ENCODE measurements at places on chromosomes 6 and 20.

GRCh38 chr6:43021270-43022047 is at the start of gene RRP36:
Gene RRP36 (plus strand): TSS chr6:43021623. CDS start chr6:43021655, 32 bp downstream.
- DNase-seq, result peak; percentile 85

DNA sequence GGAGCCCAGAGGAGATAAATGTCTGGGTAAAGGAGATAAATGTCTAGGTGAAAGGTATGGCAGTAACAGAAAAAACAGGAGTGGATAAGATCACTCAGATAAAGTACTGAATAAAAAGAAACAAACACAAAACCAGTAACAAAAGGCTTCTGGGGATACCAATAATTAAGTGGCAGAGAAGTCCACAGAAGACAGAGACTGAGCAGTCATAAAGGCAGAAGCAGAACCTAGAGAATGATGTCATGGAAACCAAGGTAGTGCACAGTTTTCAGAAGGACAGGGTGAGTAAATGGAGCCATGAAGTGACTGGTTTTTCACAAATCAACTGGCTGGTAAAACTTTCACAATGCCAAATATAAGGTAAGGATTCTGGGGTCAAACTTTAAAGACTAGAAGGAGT is 80.9 kb upstream of the PLN start:
- DNase-seq, result no peak

GRCh38 chr6:3850451-3851203 is 1.5 kb downstream of the FAM50B start:
- DNase-seq, result peak; percentile 76

- DNase-seq, result no peak
Measured at GRCh38 chr6:11804135-11804534, 25.5 kb upstream of the ADTRP start.

DNA sequence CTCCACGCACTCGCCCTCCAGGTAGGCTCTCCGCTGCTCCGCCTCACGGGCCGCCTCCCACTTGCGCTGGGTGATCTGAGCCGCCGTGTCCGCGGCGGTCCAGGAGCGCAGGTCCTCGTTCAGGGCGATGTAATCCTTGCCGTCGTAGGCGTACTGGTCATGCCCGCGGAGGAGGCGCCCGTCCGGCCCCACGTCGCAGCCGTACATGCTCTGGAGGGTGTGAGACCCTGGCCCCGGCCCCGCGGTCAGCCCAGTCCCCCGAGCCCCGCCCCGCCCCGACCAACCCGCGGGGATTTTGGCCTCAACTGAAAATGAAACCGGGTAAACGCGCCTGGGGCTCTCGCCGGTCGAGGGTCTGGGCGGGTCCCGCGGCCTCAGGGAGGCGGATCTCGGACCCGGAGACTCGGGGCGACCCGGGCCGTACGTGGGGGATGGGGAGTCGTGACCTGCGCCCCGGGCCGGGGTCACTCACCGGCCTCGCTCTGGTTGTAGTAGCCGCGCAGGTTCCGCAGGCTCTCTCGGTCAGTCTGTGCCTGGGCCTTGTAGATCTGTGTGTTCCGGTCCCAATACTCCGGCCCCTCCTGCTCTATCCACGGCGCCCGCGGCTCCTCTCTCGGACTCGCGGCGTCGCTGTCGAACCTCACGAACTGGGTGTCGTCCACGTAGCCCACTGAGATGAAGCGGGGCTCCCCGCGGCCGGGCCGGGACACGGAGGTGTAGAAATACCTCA is 598 bp downstream of the HLA-B start:
- DNase-seq, result peak; percentile 47

- DNase-seq, result no peak
Measured at GRCh38 chr20:8996817-8997512, 71.9 kb upstream of the PLCB4 start.
